H9 (cell line): ENCODE measurements at places on chromosomes 5 and 9. TPM values are rescaled to one million over a fixed set of nuclear protein-coding genes. Genes with fewer than 3 reads are reported as not detected.
A peak's percentile ranks its signal among the peaks of the same experiment; 100 is the strongest.

Gene PRRX2
- total RNA-seq = 3.9 and 4.2 TPM in 2 replicates

Gene LCP2
- total RNA-seq = 0.09 TPM in 1 of 2 replicates, not detected in the other

Gene APBA1
- total RNA-seq = 1.7 and 1.8 TPM in 2 replicates

Gene OR1K1
- not detected in 2 replicates for total RNA-seq

Gene IFNA2
- total RNA-seq = not detected in 2 replicates

- DNase-seq = no peak
These were observed 28.1 kb downstream of the ACSL6 start for GRCh38 chr5:131983244-131983771.

DNA sequence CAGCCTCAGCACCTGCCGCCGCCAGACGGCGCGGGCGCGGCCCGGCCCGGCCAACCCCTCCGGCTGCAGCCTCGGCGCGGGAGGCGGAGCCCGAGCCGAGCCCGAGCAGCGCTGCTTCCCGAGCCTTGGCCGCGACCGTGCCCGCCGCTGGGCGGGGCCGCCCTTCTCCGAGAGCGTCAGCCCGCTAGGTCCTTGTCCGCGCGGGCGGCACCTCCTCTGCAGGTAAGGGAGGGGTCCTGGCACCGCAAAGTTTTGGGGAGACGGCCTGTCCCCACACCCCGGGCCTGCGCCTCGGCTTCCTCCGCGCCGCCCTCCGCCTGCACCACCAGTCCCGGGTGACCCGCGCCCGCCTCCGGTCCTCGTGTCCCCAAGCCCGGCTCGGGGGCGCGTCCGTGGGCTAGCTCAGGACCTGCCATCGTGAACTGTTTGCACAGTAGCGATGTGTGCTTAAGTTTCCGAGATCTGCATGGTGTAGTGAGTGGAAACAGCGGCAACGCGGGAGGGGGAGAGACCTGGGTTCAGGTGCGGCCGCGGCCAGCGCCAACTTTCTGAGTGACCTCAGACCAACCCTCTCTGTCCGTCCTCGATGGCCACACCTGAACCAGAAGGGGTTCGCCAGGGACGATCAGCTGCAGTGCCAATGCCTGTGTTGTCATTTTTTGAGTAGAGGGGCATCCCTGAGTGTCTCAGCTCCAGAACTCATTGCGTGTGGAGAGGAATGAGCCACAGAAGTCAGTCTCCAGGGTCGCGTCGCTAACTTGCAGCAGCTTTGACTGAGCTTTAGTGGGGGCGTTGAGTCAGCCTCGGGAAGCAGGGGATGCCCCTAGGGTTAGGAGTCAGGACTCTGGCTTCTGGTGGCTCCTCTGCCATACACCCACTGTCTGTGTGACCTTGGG lies at the start of gene FRMPD1:
Gene FRMPD1, plus strand, starts transcription at position 82 of the 896 bp plus-strand sequence. CDS start 41,688 bp downstream, outside the sequence.
- DNase-seq = peak; percentile 75

DNA sequence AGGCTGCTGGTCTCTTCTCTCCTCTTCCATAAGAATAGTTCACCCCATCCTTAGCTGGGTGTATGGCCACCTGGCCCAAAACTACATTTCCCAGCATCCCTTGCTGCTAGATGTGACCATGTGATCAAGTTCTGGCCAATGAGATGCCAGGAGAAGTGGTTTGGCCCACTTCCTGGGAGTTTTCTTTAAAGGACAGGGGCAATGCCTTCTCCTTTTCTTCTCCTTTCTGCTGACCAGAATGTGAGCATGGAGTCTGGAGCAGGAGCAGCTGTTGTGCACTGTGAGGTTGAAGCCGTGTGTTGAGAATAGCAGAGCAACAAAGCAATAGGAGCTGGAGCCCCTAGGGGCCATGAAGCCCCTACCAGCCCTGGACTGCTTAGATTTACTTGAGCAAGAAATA lies 36.8 kb downstream of the C9orf50 start:
- peak; percentile 83 for DNase-seq

GRCh38 chr5:74274326-74274725 lies 366.2 kb downstream of the ENC1 start:
- DNase-seq = no peak

GRCh38 chr9:110126499-110126941 lies 81.4 kb downstream of the C9orf152 start:
- no peak for DNase-seq

- no peak for DNase-seq
These were observed 141.9 kb upstream of the SLC12A2 start for GRCh38 chr5:127941646-127942045.
